ENCODE measurements at places on chromosomes 4 and X.

DNA sequence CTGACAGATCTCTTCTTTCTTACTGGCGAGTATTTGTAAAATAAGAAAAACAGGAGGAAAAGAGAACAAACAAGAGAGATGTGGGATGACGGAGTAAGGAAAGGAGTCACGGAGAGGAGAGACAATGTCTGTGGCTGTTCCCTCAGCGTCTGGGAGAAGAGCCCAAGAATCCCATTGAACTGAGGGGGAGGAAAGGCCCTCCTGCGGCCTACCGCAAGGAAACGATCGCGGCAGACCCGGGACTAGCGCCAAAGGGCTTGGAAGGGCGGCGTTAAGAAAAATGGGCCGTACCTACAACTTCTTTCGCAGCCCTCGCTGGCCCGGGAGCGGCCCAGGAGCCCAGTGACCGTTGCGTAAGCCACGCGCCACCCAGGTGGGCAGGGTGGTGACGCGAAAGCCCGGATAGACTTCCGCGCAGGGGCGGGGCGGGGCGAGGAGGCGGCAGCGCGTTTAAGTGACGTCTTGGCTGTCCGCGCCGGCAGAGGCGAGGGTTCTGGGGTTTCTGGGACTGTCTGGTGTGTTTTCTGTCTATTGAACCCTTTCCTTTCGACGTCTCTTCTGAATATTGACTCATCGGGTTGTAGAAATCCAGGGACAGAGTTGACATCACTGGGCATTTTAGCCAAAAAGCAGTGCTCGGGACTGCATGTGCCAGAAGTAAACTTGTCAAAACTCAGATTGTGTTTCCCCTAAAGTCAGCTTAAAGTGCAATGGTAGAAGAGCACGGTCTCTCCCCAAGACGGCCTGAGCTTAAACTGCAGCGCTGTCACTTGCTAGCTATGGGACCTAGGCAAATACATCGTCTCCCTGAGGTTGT is at the start of gene SLC9B1:
Gene SLC9B1, minus strand, starts transcription at position 398 of the 817 bp plus-strand sequence. CDS start 27,994 bp downstream, outside the sequence.
- DNase-seq, result peak; percentile 85

- DNase-seq, result no peak
Measured at GRCh38 chrX:107725761-107726555, 49.6 kb downstream of the TSC22D3 start.

- DNase-seq, result no peak
Measured at GRCh38 chr4:173511787-173512361, 18.2 kb downstream of the HAND2 start.

- DNase-seq, result no peak
Measured at GRCh38 chrX:150332023-150332422, 31.1 kb upstream of the MAMLD1 start.

DNA sequence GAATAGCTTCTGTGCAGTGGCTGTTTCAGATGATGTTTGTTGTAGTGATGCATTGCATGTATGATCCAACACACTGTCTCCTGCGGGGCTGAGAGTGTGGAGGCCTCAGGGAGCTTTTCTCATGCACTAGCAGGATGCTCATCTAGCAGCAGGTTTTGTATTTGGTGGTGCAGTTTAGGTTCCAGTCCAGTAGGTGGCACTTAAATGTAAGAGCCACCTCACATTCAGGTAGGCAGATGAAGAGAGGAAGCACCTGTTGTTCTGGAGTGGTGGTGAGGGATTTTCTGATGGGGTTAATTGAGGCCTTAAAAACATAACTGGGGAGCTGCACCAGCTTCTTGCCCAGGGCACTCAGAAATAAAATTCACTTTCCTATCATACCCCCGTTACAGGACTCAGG is 300.9 kb downstream of the SPIN4 start:
- DNase-seq, result no peak

GRCh38 chr4:105061136-105061696 is 85.5 kb upstream of the TET2 start:
- no peak for DNase-seq

- DNase-seq, result no peak
Measured at GRCh38 chrX:131059246-131059645, 1.1 kb downstream of the ARHGAP36 start.

DNA sequence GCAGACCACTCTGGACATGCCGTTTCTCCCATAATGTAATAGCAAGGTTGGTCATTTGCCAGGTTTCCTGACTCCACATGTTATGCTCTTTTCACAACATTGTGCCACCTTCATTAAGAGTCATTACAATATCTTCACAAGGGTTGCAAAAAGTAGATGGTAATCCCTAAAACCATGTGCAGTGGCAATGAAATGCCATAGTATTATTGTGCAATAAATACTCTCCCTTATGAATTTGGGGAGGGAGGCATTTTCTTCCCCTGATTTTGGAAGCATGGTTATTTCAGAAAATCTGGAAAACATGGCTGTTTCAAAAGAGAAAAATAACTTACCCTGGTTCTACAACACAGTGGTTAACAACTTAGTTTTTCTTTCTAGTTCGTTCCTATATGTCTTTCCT is 75.1 kb downstream of the BLTP1 start:
- DNase-seq, result no peak

DNA sequence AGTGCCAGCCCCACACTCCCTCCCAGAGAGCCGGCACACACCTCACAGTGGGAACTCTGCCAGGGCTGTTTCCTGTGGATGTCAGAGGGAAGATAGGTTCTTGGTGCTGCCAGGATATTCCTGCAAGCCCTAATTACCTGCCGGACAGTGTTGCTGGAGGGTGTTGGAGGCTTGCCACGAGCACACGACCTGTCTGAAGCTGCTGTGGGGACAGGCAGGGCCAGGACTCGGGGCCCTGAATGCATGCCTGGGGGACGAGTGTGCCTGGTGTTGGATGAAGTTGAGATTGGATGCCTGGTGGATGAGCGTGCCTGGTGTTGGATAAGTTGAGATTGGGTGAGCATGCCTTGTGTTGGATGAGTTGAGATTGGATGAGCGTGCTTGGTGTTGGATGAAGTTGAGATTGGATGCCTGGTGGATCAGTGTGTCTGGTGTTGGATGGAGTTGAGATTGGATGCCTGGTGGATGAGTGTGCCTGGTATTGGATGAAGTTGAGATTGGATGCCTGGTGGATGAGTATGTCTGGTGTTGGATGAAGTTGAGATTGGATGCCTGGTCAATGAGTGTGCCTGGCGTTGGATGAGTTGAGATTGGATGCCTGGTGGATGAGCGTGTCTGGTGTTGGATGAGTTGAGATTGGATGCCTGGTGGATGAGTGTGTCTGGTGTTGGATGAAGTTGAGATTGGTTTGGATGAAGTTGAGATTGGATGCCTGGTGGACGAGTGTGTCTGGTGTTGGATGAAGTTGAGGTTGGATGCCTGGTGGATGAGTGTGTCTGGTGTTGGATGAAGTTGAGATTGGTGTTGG is 23.2 kb upstream of the UVSSA start:
- no peak for DNase-seq

- DNase-seq, result no peak
Measured at GRCh38 chrX:81202456-81202819, 536 bp downstream of the SH3BGRL start.

GRCh38 chr4:3744901-3745300 is 21.3 kb upstream of the ADRA2C start:
- DNase-seq, result no peak

- no peak for DNase-seq
Measured at GRCh38 chrX:152926923-152927322, 29.1 kb downstream of the ZNF185 start.

GRCh38 chrX:100409610-100410590 is at the start of gene PCDH19:
Gene PCDH19, minus strand, starts transcription at chrX:100410273. Its CDS starts 1,676 bp downstream, at chrX:100408597.
- peak; percentile 31 for DNase-seq

GRCh38 chr4:110626532-110627153 is 3.8 kb upstream of the PITX2 start:
- DNase-seq, result no peak

GRCh38 chrX:112841114-112841819 is 636 bp upstream of the AMOT start:
- DNase-seq, result peak; percentile 33

DNA sequence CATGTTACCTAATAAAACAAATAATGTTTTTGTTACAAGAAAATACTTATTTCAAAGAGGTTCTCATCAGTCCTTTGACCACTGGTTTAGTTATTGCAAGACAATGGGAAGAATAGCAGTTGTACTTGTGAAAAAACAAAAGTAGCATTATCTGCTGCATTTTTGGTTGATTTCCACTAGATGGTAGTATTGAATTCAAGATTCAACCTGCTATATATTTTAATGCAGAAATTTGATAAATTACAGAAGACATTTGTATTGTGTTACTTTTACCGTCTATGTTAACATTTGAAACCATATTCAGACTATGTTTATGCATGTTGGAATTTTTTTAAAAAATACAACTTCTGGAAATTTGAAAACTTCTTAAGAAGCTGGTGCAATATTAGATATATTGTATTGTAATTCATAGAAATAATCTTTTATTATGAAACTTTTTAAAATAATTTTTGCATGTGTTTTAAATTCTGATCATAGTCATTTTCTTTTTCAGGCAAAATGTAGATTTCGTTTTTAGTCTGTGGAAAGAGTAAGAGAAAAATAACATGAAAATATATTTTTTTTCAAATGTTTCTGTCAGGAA is 56.4 kb downstream of the SPCS3 start:
- no peak for DNase-seq

DNA sequence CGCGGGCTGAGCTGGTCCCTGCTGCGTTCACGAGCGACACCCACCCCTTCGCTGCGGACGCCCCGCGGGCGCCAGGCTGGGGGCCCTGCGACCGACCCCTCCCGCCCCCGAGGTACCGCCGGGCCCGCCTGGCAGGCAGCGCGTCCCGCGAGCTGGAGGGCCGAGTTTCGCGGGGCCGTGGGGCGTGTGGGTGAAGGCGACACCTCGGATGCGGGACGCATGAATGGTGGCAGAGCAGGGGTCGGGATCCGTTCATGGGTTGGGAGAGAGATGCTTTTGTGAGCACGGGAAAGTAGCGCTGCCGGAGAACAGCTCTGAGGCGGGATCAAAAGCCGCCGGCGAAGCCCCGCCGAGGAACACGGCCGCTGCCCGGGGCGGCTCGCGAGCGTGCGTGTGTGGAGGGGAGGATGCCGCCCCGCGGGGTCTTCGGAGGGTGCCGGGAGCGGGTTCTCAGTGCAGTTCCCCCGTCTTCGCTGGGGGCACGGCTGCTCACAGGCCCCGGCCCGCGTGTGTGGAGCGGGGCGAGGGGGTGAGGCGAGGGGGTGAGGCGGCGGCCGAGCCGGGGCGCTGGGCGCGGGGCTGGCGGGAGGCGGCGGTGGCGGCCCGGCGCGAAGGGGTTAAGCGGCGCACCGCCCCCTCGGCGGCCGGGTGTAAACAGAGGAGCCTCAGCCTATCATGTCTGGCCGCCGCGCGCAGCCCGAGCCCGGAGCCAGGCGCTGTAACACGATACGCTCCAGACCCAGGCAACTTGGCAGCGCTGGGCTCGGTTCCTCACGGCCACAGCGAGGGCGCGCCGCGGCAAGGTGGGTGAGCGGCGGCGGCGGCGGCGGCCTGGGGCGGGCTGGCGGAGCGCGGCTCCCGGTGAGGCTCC is 205.3 kb downstream of the TENM3 start:
- peak; percentile 18 for DNase-seq

GRCh38 chr4:76219299-76220055 is 5.9 kb upstream of the SCARB2 start:
- DNase-seq, result no peak

- no peak for DNase-seq
Measured at GRCh38 chr4:177339477-177340374, 30.1 kb downstream of the NEIL3 start.

DNA sequence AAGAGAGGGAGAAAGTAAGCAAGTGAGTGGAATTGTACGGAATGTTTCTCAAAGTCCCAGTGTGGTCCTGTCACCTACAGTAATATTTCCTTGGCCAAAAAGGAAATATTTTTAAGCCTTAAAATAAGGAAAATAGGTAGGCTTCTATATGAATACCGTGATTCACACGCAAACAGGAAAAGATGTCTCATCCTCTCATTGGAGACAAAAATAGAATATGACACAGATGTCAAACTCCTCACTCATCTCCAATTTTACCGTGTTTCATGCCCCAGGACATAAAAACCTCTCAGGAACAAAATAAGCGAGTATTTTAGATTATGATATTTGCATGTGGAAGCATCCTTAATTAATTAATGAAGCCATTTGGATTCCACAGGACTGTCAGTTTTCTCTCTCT is 1269.5 kb downstream of the RAPGEF2 start:
- no peak for DNase-seq

GRCh38 chrX:16458208-16458607 is 191.8 kb upstream of the S100G start:
- no peak for DNase-seq

GRCh38 chr4:97498875-97499274 is 644.4 kb downstream of the STPG2 start:
- DNase-seq, result no peak

DNA sequence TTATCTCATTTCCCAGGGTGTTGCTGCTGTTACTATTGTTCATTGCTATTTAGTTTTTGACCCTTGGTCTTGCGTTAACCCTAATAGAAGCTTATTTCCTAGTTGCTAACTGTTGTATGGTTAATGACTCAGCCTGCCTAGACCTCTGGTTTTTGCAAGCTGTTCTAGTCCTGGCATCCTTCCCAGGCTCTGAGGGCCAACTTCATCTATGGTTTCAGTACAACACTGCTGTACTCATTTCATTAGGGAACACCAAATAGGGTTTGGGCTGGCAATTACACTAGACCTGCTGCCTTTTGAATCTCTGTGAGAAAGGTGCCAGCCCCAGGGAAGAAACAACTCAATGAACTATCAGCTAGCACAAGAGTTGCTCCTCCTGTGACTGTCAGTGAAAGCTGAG is 59.6 kb downstream of the DCX start:
- DNase-seq, result no peak

GRCh38 chr4:61812171-61812570 is 612.0 kb downstream of the ADGRL3 start:
- no peak for DNase-seq

- no peak for DNase-seq
Measured at GRCh38 chr4:185018834-185019455, 655 bp downstream of the HELT start.

DNA sequence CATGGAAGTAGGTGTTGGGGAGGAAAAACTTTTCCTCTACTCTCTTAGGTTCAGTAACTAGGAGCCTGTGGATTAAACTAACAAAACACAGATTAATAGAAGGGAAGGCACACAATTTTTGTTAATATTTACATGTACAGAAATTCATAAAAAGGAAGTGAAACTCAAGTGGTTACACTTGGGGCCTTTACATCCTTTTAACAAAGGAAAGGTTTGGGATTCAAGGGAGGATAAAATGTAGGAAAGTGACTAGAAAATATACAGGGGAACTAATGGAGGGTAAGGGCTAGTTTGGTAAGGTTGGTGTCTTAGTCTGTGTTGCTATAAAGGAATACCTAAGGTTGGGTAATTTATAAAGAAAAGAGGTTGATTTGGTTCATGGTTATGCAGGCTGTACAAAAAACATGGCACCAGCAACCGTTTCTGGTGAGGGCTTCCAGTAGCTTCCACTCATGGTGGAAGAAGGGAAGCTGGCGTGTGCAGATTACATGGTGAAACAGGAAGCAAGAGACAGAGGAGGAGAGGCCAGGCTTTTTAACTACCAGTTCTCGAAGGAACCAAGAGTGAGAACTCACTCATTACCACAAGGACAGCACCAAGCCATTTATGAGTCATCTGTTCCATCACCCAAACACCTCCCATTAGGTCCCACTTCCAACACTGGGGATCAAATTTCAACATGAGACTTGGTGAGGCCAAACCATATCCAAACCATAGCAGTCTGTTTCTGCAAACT is 124.4 kb downstream of the CHRDL1 start:
- no peak for DNase-seq

Data from stimulated activated CD4-positive, alpha-beta T cell treated with anti-CD3 and anti-CD28 coated beads, Interleukin-12 subunit alpha, Interleukin-12 subunit beta, amount 100 ng/mL, for 24 hours (primary cell).